ENCODE measurements at places on chromosomes 6 and 20. TPM values are rescaled to one million over a fixed set of nuclear protein-coding genes. Genes with fewer than 3 reads are reported as not detected.

- peaks cover 15% of the 10 kb centered on the region for H3K4me1 ChIP-seq
- H3K36me3 ChIP-seq: no peaks in the 10 kb centered on the region
- no peak overlapping the region for H3K27ac ChIP-seq
- no peaks in the 10 kb centered on the region for H3K27me3 ChIP-seq
- no peak overlapping the region for H3K4me3 ChIP-seq
Observed at GRCh38 chr20:19073584-19074218, 138.7 kb upstream of the SLC24A3 start.

Gene EYA4
- total RNA-seq: 9.8 TPM

DNA sequence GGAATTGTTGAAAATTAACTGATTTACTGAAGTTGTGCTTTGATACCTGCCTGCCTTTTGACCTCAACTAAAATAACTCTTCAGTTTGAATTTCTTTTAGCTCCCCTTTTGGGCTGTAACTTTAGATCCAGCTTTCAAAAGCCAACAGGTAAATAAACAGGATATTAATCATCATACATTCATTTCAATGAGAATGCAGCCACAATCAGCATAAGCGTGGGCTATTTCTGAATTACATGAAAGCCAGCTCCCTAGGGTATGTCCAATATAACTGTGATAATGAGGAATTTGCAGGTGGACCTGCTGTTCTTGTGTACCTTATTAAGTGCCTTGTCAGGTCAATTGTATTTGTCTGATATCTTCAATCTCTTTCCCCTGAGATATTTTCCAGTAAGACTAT is 830.6 kb downstream of the KIF16B start:
- no peak overlapping the region for H3K27ac ChIP-seq
- no peaks in the 10 kb centered on the region for H3K4me1 ChIP-seq
- H3K36me3 ChIP-seq: no peaks in the 10 kb centered on the region
- no peak overlapping the region for H3K4me3 ChIP-seq
- no peak for DNase-seq
- no peaks in the 10 kb centered on the region for H3K27me3 ChIP-seq

GRCh38 chr20:59425572-59425971 is 125.2 kb downstream of the EDN3 start:
- no peaks in the 10 kb centered on the region for H3K4me1 ChIP-seq
- peaks cover 92% of the 10 kb centered on the region for H3K27me3 ChIP-seq
- no peak overlapping the region for H3K4me3 ChIP-seq
- H3K27ac ChIP-seq: no peak overlapping the region
- H3K36me3 ChIP-seq: no peaks in the 10 kb centered on the region

Gene CYB5R4
- 22.7 TPM for total RNA-seq

Gene C20orf173
- not detected for total RNA-seq

- no peaks in the 10 kb centered on the region for H3K4me1 ChIP-seq
- no peak overlapping the region for H3K27ac ChIP-seq
- no peaks in the 10 kb centered on the region for H3K27me3 ChIP-seq
- H3K36me3 ChIP-seq: no peaks in the 10 kb centered on the region
- no peak overlapping the region for H3K4me3 ChIP-seq
Observed at GRCh38 chr6:125114248-125114858, 39.2 kb upstream of the TPD52L1 start.

Gene TRIM31
- not detected for total RNA-seq

- no peaks in the 10 kb centered on the region for H3K36me3 ChIP-seq
- H3K27ac ChIP-seq: no peak overlapping the region
- H3K4me1 ChIP-seq: no peaks in the 10 kb centered on the region
- no peak for DNase-seq
- no peaks in the 10 kb centered on the region for H3K27me3 ChIP-seq
Observed at GRCh38 chr20:52500157-52500556, 308.6 kb upstream of the ZFP64 start.

DNA sequence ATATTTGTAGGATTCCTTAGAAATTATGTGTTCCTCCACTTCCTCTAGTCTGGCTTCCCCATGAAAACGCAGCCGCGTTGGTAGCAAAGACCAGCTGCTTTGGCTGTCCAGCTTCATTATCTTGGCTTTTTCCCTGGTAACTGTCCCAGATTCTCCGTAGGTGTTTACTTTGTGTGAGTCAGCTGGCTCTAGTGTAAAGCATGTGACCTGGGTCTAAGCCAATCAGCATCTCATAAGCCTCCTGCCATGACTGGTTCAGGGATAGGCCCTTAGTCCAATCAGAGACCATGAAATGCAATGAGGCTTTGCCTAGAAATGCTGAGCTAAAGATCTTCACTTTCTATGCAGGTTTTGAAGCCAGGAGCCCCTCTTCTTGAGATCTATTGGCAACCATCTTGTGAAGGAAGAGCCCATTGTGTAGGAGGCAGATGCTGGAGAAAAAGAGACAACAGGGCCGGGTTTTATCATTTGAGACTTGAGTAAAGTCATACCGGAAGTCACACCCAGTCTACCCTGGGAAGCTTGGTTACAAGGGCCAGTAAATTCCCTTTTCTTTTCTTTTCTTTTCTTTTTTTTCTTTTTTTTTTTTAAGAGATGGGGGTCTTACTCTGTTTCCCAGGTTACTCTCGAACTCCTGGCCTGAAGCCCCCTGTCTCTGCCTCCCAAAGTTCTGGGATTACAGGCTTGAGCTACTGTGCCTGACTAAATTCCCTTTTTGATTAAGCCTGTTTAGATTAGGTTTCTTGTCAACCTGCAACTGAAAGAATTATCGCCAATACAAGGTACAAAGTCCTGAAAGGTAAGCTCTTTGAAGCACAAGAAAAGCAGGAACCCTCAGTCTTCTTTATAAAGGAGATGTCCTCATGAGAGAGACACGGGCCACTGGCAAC is 256.5 kb upstream of the RREB1 start:
- DNase-seq: peak; percentile 72
- no peaks in the 10 kb centered on the region for H3K27me3 ChIP-seq

DNA sequence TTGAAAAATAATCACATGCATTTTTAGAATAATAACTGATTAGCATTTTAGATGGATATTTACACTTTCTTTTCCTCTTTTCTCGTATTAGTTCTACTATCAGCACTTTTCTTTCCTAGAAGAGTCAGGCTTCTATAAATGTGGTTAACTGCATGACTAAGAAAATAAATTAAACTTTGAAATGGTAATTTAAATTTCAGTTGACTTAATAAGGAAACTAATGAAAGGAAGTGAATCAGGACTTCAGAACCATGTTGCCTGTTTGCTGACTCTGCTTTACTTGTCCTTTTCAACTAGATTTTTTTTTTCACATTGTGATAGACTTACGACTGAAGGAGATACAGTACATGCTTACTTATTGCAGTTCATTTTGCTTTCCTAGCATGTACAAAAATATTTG is 1258.2 kb upstream of the EYS start:
- no peak overlapping the region for H3K27ac ChIP-seq
- H3K4me3 ChIP-seq: no peak overlapping the region
- H3K36me3 ChIP-seq: no peaks in the 10 kb centered on the region
- DNase-seq: no peak
- no peaks in the 10 kb centered on the region for H3K4me1 ChIP-seq
- H3K27me3 ChIP-seq: no peaks in the 10 kb centered on the region

- no peak overlapping the region for H3K4me3 ChIP-seq
- H3K36me3 ChIP-seq: no peaks in the 10 kb centered on the region
- H3K27ac ChIP-seq: no peak overlapping the region
- H3K4me1 ChIP-seq: 0 out of 2 replicates have a peak, but pooled peaks cover 12% of the 10 kb centered on the region
- peak; percentile 45 for DNase-seq
Observed at GRCh38 chr6:35522660-35523658, 10.3 kb upstream of the TULP1 start.

Gene CLIC5
- 2.1 TPM for total RNA-seq

DNA sequence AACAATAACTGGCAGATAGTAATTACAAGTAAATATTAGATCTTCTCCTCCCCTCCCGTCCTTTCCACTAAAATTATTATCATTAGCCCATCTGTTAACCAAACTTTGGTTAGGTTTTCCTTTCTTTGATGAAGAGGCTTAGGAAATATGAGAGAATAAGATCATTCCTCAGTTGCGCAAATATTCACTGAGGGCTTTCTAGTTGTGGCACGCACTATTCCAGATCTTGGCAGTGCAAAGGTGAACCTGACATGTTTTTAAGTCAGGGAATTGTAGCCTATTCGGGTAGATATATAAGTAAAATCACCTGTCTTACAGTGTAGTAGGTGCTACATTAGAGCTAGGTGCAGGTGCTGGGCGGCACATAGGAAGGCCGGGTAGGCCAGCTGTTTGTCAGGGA is 31.1 kb downstream of the RNF217 start:
- H3K4me3 ChIP-seq: no peak overlapping the region
- DNase-seq: no peak
- H3K27ac ChIP-seq: no peak overlapping the region
- H3K36me3 ChIP-seq: peaks cover 10% of the 10 kb centered on the region
- no peaks in the 10 kb centered on the region for H3K27me3 ChIP-seq
- peaks cover 19% of the 10 kb centered on the region for H3K4me1 ChIP-seq

DNA sequence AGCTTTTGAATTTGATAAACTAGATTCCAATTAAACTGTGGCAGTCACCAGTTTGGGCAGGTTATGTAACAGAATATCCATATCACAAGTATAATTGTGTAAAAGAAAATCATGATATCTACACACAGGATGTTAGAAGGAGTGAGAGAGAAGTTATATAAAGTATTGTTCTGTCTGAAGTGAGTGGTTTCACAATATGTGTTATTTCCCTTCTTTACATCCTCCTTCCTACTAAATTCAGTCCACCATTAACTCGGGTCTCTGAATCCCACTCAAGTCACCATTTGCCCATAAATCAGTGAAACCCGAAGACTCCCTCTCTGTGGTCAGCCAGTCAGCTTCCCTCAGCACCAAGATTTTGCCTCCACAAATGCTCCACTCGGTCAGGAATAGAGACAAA is 796 bp downstream of the HLA-DQB1 start:
- H3K4me3 ChIP-seq: no peak overlapping the region
- no peaks in the 10 kb centered on the region for H3K36me3 ChIP-seq
- DNase-seq: no peak

GRCh38 chr6:56521454-56521853 is 121.2 kb downstream of the DST start:
- peaks cover 8% of the 10 kb centered on the region for H3K36me3 ChIP-seq
- H3K27ac ChIP-seq: no peak overlapping the region
- no peak for DNase-seq
- H3K4me3 ChIP-seq: no peak overlapping the region

- H3K4me1 ChIP-seq: 0 out of 2 replicates have a peak, but pooled peaks cover 7% of the 10 kb centered on the region
- no peak overlapping the region for H3K4me3 ChIP-seq
- no peak for DNase-seq
- peaks cover 8% of the 10 kb centered on the region for H3K27me3 ChIP-seq
Observed at GRCh38 chr20:58864346-58864745, 11.8 kb downstream of the GNAS start.

- no peaks in the 10 kb centered on the region for H3K27me3 ChIP-seq
- H3K36me3 ChIP-seq: peaks cover 37% of the 10 kb centered on the region
- DNase-seq: no peak
- no peak overlapping the region for H3K4me3 ChIP-seq
- H3K4me1 ChIP-seq: no peaks in the 10 kb centered on the region
- no peak overlapping the region for H3K27ac ChIP-seq
Observed at GRCh38 chr20:10647471-10647870, 26.3 kb downstream of the JAG1 start.

Gene SIGLEC1
- 0.13 TPM for total RNA-seq

Gene BPIFB4
- not detected for total RNA-seq

GRCh38 chr6:52503851-52504781 is 72.7 kb downstream of the TRAM2 start:
- peak overlapping the region; percentile 36 for H3K27ac ChIP-seq
- no peaks in the 10 kb centered on the region for H3K27me3 ChIP-seq
- peak overlapping the region; percentile 12 for H3K4me3 ChIP-seq

- no peak overlapping the region for H3K27ac ChIP-seq
- no peaks in the 10 kb centered on the region for H3K36me3 ChIP-seq
- H3K27me3 ChIP-seq: no peaks in the 10 kb centered on the region
- DNase-seq: no peak
- H3K4me1 ChIP-seq: peaks cover 34% of the 10 kb centered on the region
- no peak overlapping the region for H3K4me3 ChIP-seq
Observed at GRCh38 chr6:148309301-148309700, 33.3 kb upstream of the SASH1 start.

DNA sequence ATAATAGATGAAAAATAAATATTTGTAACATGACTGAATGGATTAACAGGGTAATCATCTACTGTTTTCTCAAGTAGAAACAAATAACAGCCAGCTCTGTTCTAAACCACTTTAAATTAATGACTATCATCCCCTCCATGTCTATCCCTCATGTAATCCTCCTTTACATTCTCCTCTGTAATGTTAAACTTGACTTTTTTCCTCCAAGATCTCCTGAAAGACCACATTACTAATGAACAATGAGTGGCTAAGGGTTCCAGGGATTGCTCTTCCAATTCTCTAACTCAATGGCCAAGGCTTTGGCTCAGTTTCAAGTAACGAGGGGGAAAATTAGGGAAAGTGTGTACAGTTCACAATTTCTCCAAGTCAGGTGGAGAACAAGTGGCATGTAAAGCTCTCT is 37.6 kb upstream of the FBXL4 start:
- H3K27me3 ChIP-seq: no peaks in the 10 kb centered on the region
- H3K4me1 ChIP-seq: no peaks in the 10 kb centered on the region
- no peak overlapping the region for H3K4me3 ChIP-seq

DNA sequence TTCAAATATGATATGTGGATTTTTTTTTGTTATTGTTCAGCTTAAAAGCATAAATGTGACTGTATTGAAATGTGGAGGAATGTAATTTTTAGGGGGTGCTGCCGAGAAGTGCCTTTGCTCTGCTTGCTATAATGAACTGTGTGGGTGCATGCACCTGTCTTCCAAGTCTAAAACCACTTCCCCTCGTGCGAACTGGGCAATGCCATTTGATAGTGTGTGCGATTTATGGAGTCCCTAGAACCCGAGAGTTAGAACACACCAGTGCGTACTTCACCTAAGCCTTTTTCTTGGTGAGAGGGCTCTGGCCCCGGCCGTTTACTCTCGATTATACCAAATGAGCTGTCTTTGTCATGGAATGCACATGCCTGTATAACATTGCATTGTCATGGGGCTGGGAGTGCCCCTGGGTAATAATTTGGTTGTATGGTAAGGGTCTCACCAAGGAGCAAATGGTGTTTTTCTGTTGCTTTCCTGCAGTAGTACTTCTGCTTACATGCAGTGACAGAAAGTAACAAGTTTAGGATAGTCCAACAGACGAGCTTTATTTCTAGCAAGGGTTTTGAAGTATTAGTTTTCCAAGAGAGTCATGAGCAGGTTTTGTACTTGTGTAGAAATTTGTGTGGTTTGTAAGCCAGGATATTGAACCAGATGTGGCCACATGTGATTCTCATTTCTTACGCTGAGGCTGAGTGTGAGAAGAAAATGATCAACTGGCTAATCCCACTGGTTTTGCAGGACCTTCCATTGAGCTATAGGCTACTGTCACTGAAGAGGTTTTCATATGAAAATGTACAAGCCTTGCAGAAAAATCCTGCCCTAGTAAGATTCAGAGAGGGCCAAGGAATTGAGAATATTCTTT is 172.4 kb downstream of the DTNBP1 start:
- no peaks in the 10 kb centered on the region for H3K27me3 ChIP-seq
- H3K27ac ChIP-seq: no peak overlapping the region
- DNase-seq: no peak
- peaks cover 9% of the 10 kb centered on the region for H3K4me1 ChIP-seq
- no peaks in the 10 kb centered on the region for H3K36me3 ChIP-seq

Gene DAAM2
- not detected for total RNA-seq
